ENCODE measurements at places on chromosomes 4 and X.

DNA sequence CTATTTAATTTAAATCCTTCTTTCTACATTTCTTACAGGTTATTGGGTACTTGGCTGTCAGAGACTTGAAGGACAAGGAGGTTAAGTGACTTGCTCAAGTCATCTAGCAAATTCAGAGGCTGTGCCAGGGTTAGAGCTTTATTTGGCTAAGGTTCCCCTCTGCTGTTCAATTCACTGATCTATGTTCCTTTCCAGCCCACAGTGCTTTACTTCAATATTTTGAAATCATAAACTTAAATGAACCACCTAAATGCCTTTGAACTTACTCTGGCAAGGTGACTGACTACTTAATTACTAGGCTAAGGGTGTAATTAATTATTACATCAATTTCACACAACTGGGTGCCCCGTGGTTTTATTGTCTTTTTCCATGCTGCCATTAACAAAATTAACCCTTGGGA lies 288.7 kb downstream of the CAMK2D start:
- no peak for DNase-seq

DNA sequence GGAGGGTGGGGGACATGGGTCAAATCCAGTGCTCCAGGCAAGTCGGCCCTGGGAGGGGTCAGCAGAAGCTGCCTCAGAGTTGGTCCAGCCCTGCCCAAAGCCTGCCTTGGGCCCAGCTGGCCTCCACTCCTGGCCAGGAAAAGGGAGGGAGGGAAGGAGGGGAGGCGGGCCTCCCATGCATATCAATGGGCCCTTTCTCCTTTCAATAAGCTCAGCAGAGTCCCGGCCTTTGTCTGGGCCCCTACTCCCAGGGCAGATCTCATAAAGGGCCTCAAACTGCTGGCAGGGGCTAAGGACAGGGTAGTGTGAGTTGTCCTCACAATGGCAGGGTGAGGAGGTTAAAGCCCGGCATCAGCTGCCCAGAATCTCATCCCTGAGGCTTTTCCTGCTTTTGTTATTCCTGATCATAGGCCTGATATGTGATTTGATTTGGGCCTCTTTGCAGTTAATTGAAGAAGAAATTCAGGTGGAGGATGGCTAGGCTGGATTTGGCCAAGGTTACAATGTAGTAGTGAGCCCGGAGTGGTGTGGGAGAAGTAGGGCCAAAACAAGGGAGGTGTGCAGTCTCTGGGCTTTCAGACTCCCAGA lies 121.1 kb upstream of the ATP6AP2 start:
- peak; percentile 3 for DNase-seq

- no peak for DNase-seq
Observed at GRCh38 chr4:26356081-26356501, 35.3 kb downstream of the RBPJ start.

GRCh38 chrX:153700376-153700945 lies 12.7 kb downstream of the SLC6A8 start:
- no peak for DNase-seq

- no peak for DNase-seq
Observed at GRCh38 chrX:70998411-70999027, 67.6 kb upstream of the SLC7A3 start.

GRCh38 chrX:117839544-117839943 lies 277.1 kb downstream of the KLHL13 start:
- no peak for DNase-seq

DNA sequence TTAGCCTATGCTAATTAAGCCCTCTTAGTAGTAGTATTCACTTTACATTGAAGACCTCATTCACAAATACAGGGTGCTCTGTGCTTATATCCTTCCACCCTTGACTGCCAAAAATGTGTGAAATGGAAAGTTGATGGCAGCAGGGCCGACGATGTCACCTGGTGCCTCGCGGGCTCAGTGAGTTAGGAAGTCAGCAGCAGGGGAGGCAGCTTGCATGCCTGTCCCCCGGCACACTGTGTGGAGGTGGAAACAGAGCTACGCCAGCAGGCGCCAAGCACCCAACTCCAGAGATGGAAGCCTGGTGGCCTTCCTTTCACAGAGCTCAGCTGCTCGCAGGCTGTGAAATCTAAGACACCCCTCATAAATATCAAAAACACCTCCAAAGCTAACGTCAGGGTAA lies 8.4 kb downstream of the MSL3 start:
- no peak for DNase-seq

- no peak for DNase-seq
Observed at GRCh38 chr4:10552591-10553280, 95.5 kb upstream of the ZNF518B start.

- DNase-seq: no peak
Observed at GRCh38 chrX:43813898-43814297, 68.4 kb downstream of the MAOB start.

Data from substantia nigra (tissue), 51 donors.